ENCODE measurements at places on chromosomes 12 and 14.
A peak's percentile ranks its signal among the peaks of the same experiment; 100 is the strongest.

- H3K27ac ChIP-seq: no peak overlapping the region
- H3K4me1 ChIP-seq: no peaks in the 10 kb centered on the region
- no peak for DNase-seq
- H3K36me3 ChIP-seq: no peaks in the 10 kb centered on the region
Observed at GRCh38 chr12:76244300-76244699, 103.9 kb downstream of the BBS10 start.

DNA sequence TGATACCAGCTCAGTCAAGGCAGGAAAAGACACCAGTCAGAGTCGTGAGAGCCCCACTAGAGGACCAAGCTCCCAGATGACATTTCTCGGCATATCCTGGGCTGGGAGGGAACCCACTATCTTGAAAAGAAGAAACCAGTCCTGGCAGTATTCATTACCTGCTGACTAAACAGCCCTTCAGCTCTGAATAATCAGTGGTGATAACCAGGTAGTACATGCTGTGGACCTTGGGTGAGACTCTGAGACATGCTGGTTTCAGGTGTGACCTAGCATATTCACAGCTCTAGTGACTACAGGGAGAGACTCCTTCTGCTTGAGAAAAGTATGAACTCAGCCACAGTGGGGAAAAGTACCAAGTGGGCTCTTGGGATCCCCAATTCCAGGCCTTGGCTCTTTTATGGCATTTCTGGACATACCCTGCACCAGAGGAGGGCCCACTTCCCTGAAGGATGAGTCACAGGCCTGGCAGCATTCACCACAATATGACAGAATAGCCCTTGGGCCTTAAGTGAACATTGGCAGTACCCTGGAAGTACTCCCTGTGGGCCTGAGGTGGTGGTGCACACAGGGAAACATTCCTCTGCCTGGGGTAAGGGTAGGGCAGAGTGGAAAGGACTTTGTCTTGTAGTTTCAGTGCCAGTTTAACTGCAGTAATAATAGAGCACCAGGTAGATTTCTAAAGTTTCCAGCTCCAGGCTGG lies 82.6 kb upstream of the SLC38A4 start:
- no peak overlapping the region for H3K4me3 ChIP-seq
- DNase-seq: no peak
- no peaks in the 10 kb centered on the region for H3K36me3 ChIP-seq
- no peaks in the 10 kb centered on the region for H3K4me1 ChIP-seq

DNA sequence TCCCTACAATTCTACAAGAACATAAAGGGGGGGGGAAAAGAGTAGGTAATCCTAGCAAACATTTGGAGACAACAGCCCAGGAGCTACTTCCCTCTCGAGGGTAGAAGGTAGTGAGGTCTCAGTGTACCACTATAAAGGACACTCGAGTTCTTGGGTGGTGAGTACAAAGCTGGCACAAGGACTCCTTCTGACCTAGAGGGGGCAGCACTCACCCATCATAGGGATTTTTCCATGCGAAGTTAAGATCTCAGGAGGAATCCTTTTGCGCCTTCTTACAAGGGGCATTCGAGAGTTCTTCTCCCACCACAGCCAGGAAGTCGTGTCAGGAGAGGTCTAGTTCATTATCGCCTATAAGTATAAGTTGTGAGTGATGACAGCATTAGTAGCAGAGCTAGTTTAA lies 200.2 kb upstream of the RBM19 start:
- H3K4me3 ChIP-seq: no peak overlapping the region
- no peaks in the 10 kb centered on the region for H3K36me3 ChIP-seq
- no peak overlapping the region for H3K27ac ChIP-seq
- H3K4me1 ChIP-seq: peaks cover 4% of the 10 kb centered on the region
- DNase-seq: no peak

DNA sequence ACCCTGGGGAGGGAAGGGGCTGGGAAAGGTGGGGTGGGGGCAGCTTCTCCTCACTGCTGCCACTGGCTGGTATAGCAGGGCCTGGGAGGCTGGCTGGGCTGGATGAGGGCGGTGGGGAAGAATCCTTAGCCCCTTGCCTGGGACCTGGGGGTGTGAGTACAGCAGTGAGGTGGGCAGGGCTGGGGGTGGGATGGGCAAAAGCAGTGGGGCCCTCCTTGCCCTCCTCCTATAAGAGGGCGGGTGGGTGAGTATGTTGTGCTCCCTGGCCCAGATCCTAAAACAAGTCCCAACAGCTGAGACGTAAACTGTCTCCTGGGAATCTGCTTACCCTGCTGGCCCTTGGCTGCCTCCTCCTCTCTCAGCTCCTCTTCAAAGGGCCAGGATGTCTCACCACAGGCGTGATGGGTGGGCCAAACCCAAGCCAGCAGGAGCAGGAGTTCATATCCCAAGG lies 2.2 kb downstream of the NCKAP5L start:
- H3K4me3 ChIP-seq: peak overlapping the region; percentile 96
- H3K27me3 ChIP-seq: no peaks in the 10 kb centered on the region
- DNase-seq: no peak

DNA sequence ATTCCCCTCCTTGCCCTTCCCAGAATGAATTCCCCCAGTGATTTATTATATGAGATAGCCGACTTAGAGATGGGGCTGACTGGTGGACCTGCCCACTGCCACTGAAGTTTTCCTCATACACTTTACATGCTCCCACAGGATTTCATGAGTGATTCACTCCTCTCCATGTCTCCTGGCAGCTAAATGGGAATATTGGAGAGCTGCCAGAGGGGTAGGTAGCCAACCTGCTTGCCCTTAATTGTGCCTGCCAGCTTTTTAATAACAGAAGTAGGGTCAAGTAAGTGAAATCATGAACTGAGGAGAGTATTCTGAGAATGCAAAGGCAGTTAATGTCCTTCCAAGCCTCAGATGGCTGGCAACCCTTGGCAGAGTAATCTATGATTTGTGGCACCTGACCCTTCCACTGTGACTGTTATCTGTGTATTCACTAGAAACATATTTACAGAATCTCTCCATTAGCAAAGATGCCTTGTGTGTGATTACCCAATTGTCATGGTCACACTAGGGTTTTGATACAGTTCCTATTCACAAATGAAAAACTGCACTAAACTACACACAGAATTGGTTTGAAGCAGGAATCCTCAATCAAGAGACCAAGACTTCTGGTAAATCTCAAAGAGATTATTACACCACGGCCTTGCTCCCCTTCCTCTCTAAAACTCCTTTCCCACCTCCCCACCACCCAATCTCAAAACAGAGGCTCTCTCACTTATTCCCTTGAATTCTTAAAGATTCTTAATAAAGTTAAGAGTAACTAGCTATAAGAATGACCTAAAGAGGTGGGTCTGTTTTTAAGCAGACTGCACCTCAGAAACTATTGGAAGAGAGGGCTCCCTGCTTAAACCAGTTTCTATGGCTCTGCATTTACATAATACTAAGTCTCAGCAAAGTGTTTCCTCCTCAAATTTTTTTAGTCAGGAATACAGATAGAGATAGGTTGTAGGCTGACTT lies 17.2 kb downstream of the NKX2-1 start:
- H3K4me3 ChIP-seq: no peak overlapping the region
- peaks cover 100% of the 10 kb centered on the region for H3K27me3 ChIP-seq
- DNase-seq: no peak
- H3K36me3 ChIP-seq: no peaks in the 10 kb centered on the region
- peaks cover 21% of the 10 kb centered on the region for H3K4me1 ChIP-seq

DNA sequence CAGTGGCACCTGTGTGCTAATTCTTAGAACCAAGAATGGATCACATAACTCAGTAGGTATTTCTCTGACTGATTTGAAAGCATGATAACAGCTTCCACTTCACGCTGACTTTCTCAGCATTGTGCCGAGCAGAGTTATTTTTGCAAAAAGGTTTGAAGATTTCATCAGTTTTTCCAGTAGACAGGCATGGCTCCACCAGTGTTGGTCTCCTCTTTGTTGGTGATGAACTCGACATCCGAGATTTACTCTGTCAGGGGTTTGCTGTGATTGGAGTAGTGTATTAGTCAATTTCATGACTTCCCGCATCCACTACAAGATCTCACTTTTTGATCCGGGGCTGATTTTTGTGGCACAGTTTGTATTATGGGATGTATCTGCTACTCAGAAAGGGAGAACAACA lies 85.3 kb downstream of the PRKCH start:
- peak overlapping the region; percentile 13 for H3K27ac ChIP-seq
- H3K4me3 ChIP-seq: no peak overlapping the region
- H3K36me3 ChIP-seq: no peaks in the 10 kb centered on the region
- DNase-seq: no peak
- H3K27me3 ChIP-seq: no peaks in the 10 kb centered on the region

DNA sequence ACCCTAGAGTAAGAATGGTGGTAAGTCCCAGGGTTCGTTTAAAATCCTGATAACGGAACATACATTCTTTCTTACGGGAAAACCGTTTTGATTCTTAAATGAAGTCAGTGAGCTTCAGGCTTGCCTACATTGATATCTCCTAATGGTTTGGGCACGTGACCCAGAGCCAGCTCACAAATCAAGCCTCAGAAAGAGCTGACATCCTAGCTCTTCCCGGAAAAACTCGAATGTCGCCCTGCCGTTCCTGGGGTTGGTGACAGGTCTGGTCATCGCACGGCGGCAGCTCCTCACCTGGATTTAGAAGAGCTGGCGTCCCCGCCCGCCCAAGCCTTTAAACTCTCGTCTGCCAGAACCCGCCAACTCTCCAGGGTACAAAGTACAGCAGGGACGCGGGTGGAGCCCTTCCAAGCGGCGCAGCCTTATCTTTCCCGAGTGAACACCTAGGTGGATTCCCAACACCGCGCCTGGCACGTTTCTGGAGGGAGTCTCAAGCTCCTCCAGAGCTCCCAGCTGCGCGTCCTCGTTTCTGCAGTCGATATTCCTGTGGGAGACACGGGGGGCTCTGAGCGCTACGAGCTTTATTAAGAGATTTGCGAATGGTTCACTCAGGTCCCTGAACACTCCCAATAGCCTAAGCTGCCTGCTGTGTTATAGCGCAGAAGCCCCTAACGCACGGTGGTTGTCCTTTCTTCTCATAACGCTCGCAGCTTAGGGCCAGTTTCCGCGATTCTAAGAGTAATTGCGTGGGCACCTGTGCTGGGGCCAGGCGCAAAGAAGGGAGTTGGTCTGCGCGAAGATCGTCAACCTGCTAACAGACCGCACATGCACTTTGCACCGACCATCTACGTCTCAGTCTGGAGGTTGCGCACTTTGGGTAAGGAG lies at the start of gene SSTR1:
TSS of gene SSTR1 (plus strand) at position 169 of the 882 bp plus-strand sequence. CDS start 1,486 bp downstream, outside the sequence.
- H3K4me1 ChIP-seq: peaks cover 37% of the 10 kb centered on the region
- peak within 1 kb of the TSS; percentile 65 for H3K4me3 ChIP-seq
- H3K27ac ChIP-seq: no peak within 1 kb of the TSS
- peaks cover 66% of the 10 kb centered on the region for H3K27me3 ChIP-seq
- H3K36me3 ChIP-seq: no peaks in the 10 kb centered on the region

DNA sequence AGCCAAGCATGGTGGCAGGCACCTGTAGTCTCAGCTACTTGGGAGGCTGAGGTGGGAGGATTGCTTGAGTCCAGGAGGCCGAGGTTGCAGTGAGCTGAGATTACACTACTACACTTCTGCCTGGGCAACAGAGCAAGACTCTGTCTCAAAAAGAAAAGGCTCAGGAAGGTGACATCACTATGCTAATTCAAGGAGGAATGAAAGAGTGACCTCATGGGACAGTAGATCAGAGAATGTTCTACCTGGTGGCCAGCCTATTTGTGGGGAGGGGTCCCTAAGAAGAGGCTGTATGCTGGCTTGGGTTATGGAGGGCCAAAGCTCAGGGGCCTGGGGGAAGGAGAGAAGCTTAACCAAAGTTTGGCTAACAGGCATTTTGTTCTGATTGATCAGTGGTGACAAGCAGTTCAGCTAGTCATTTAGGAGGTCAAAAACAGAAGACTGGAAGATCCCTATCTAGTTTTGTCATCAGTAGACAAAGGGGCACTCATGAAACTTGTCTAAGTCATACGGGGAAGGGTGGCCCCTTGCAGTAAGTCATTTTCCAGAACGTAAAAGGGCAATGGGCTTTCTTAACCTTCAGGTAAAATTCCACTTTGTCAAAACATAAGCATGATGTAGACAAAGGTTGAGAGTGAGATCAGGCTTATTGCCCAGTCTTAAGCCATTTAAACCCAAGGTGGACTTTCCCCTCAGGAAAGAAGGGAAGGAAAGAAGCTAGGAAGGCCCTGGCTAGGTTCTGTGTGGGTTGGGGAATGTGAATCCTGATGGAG lies 60.8 kb upstream of the EEA1 start:
- no peaks in the 10 kb centered on the region for H3K36me3 ChIP-seq
- H3K4me1 ChIP-seq: peaks cover 24% of the 10 kb centered on the region
- no peak for DNase-seq

- H3K36me3 ChIP-seq: no peaks in the 10 kb centered on the region
- H3K27me3 ChIP-seq: no peaks in the 10 kb centered on the region
- peaks cover 20% of the 10 kb centered on the region for H3K4me1 ChIP-seq
- H3K27ac ChIP-seq: peak overlapping the region; percentile 58
- DNase-seq: peak; percentile 79
- peak overlapping the region; percentile 71 for H3K4me3 ChIP-seq
Observed at GRCh38 chr12:127145929-127146789, 1120.8 kb upstream of the TMEM132C start.

DNA sequence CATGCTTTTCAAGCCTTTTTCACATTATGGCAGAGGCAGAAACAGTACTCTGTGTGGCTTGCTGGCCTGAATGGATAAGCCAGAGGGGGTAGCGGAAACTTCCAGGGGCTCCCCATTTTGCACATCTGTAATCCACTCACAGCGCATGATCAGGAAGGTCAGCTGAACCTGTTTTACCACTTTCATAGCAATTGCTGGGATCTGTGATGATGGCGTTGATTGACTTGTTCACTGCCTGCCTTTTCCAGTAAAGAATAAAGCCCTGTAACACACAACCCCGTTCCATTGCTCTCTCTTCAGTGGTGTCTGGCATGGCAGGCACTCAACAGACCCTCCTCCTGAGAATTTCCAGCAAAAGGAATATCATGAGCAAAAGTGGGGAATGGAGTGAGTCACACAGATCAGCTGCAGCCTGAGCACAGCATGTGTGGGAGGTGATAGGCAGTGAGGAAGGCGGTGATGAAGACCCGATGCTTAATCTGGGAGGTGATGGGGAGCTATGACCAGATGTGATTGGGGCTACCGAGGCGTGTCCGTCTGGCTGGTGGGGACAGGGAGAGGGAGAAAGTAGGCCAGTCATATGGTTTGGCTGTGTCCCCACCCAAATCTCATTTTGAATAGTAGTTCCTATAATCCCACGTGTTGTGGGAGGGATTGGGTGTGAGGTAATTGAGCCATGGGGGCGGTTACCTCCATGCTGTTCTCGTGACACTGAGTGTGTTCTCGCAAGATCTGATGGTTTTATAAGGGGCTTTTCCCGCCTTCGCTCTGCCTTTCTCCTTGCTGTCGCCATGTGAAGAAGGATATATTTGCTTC lies 44.7 kb upstream of the CHST11 start:
- no peaks in the 10 kb centered on the region for H3K27me3 ChIP-seq
- DNase-seq: no peak
- peaks cover 8% of the 10 kb centered on the region for H3K4me1 ChIP-seq
- H3K4me3 ChIP-seq: no peak overlapping the region
- H3K27ac ChIP-seq: no peak overlapping the region

- peaks cover 12% of the 10 kb centered on the region for H3K4me1 ChIP-seq
- H3K4me3 ChIP-seq: no peak overlapping the region
- DNase-seq: no peak
- no peak overlapping the region for H3K27ac ChIP-seq
- no peaks in the 10 kb centered on the region for H3K36me3 ChIP-seq
Observed at GRCh38 chr12:93524386-93525133, 47.9 kb upstream of the SOCS2 start.

All from left ventricle myocardium inferior (tissue), 1 donor.